ENCODE measurements at places on chromosomes 2 and 18. TPM values are rescaled to one million over a fixed set of nuclear protein-coding genes. Genes with fewer than 3 reads are reported as not detected.
A peak's percentile ranks its signal among the peaks of the same experiment; 100 is the strongest.

Gene TUBB8B
- total RNA-seq, result 1.8 TPM

Gene EMILIN1
- total RNA-seq, result 24.6 TPM

DNA sequence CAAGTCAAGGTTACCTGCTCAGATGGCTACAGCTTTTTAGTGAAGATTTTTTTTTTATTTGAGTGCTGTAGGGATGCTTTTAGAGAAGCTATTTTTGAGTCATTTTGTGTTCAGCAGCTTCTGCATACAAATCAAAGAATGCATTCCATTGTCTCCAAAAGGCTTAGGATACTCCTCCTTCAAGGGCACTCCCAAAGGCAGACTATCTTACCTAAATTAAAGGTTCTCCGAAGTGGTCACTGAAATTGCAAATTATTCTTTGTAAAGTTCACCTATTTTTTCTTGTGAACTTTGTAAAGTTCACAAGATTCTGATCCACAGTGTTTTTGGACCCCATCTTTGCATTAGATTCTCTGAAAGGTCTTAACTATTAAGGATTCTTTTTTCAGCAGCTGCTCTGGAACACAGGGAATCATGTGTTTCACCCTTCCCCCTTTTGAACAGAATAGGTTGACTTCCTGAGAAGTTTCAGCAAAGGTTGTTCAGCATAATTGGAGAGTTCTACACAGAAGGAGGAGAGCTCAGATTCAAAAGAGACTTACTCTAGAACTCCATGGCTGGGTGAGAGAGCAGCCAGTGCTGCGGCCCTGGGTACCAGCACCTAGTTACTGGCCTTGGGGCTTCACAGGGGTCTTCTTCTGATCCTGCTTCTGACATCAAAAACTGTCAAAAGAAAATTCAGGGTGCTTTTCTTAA lies 14.5 kb downstream of the CLIP4 start:
- no peak for ATAC-seq

Gene EPHA4
- 15.9 TPM for total RNA-seq

DNA sequence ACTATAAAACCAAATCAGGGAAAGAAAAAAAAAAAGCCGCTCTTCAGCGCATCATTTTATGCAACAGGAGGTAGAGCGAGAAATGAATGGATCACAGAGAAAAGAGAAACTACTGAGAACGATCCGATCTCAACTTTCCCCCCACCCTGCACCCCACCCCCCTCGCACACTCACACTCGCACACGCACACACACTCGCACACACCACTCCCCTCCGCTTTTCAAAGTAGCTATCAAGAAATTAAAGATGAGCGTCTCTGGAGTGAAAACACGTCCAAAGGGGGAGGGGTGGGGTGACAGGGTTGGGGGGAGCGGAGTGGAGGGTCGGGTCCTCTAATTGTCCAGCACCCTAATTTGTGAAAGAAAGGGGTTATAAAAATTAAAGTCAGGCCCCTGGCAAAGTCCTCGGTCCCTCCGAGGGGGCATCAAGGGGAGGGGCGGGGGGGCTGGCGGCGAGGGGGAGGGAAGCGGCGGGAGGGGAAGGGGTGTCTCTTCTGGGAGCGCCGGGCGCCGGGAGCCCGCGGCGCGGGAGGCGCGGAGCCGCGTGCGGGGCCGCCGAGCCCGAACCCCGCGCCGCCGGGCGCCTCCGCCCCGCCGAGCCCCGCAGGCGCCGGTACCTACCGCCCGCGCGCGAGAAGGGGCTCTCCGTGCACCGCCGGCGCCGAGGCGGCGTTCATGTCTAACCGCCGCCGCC lies 428 bp downstream of the TCF4 start:
- ATAC-seq, result peak; percentile 9

Gene CTNNA2
- total RNA-seq, result 127 TPM

GRCh38 chr2:217861334-217861877 lies 141.4 kb downstream of the TNS1 start:
- no peak for ATAC-seq

GRCh38 chr2:149597668-149598326 lies 10.2 kb upstream of the MMADHC start:
- ATAC-seq, result peak; percentile 96

- no peak for ATAC-seq
Measured at GRCh38 chr2:234444893-234445292, 52.0 kb downstream of the ARL4C start.

Gene C2orf66
- total RNA-seq, result 0.23 TPM

DNA sequence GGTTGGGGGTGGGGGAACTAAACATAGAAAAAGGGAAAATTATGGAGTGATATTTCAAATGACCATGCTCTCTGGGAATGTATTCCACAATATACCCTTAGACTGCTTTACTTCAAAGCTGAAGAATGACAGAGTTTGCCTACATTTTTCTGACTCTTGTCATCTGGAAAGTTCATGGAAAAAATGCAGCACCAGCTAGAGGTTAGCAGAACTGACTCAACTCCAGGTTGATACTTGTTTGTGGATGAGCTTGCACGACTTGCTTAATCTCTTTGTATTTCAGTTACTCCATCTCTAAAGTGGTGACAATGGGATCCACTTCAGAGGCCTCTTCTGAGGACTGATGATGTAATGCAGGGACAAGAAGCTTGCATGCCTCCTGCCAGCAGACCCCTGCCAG lies 824.0 kb upstream of the ID2 start:
- no peak for ATAC-seq

GRCh38 chr2:46384457-46384815 lies 87.2 kb downstream of the EPAS1 start:
- ATAC-seq, result no peak

DNA sequence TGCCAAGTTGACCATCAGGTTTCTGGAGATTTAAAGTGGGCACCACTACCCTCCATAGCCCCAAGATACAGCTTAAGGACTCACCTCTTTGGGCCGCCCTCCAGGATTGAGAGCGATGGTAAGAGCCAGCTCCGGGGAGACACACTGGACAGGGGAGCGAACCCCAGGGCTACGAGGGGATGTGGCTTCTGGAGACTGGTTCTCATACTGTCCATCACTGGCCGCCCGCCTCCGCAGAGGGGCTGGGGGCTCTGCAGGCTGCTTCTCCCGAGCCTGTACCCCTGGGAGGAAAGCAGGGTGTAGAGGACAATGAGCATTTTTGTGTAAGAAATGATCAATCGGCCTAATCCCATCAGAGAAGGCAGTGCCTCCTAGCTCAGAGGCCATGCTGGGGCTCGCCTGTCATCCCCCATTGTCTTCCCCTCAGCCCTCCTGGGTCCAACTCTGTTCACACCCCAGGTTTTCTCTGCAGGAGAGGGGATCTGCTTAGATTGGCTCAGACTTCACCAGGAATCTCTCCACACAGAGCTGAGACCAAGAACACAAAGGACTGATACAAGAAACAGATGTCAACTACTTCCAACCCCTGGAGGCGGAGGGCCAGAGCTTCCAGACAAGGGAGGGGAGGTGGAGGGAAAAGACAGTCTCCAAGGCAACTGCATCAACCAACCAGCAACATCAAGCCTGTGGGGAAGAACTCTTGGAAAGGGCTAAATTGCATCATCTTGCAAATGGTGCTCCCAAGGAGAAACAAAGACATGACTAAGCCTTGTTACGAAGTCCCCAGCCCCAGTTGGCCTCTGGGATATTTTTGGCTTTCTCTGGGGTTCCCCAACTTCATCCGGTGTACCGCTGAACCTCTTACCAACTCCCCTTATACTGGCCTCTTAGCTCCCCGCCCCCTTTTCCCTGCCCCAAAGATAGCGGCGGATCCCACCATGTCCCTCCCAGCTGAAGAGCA lies 166.6 kb downstream of the TNS1 start:
- peak; percentile 80 for ATAC-seq

DNA sequence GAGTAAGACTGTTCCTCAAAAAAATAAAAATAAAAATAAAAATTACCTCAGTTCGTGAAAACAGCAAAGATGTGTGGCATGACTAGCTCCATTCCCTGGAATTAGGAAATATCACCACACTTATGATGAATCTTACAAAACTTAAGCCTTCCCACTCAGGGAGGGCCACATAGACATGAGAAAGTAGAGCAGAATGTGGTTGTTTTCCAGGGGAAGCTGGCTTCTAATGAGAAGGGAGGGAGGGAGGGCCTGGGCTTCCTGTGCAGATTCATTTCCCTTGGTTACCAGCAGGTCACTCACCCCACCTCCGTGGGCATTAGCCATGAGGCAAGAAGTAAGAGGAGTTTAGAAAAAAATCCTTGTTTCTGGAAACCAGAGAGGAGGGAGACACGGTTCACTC lies 95.9 kb upstream of the RMDN2 start:
- no peak for ATAC-seq

Gene PIEZO2
- total RNA-seq, result 2.4 TPM

- ATAC-seq, result peak; percentile 54
Measured at GRCh38 chr2:144937910-144938709, 418.2 kb upstream of the ZEB2 start.

Gene FAM210A
- 11.1 TPM for total RNA-seq

DNA sequence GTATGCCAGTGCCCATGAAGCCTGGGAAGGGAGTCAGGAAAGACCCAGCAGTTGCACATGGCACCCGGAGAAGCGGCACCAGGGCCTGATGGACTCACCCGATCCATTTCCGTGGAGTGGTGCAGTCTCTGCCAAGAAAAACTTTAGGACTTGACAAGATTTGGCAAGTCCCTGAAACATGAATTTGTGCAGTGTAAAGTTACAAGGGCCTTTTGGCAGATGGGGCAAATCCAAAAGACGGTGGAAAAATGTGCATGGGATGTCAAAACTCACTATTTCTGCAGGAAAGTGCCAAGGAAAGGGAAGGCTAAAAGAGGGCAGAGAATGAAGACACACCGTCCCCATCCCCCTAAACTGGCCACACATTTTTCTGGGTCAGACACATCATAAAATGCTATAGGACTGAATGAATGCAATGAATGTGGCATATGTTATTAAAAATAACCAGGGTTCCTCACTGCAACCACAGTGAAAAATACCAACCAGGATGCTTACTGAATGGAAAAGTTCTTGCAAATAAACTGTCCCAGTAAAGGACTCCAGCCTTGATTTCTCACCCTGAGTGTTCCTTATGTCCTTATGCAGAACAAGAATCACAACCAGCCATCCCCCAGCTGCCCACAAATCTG lies 173.5 kb upstream of the SIX2 start:
- ATAC-seq, result no peak

DNA sequence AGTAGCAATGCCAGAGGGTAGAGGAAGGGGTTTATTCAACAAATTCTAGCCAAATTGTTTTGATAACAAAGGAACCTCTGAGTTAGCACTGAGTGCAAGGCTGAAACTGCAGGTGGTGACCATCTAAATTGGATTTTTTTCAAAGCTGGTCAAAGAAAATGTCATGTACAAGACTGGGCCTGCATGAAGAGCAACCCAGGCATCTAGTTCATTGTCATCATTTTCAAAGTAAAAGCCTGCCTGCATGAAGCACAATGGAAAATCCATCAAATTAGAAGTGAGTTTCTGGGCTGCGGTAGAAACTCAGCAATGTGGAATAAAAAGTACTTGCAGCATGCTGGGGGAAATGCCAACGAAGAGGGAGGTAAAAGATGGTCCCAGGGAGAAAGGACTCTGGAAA lies 80.8 kb upstream of the PPP1CB start:
- ATAC-seq, result no peak

DNA sequence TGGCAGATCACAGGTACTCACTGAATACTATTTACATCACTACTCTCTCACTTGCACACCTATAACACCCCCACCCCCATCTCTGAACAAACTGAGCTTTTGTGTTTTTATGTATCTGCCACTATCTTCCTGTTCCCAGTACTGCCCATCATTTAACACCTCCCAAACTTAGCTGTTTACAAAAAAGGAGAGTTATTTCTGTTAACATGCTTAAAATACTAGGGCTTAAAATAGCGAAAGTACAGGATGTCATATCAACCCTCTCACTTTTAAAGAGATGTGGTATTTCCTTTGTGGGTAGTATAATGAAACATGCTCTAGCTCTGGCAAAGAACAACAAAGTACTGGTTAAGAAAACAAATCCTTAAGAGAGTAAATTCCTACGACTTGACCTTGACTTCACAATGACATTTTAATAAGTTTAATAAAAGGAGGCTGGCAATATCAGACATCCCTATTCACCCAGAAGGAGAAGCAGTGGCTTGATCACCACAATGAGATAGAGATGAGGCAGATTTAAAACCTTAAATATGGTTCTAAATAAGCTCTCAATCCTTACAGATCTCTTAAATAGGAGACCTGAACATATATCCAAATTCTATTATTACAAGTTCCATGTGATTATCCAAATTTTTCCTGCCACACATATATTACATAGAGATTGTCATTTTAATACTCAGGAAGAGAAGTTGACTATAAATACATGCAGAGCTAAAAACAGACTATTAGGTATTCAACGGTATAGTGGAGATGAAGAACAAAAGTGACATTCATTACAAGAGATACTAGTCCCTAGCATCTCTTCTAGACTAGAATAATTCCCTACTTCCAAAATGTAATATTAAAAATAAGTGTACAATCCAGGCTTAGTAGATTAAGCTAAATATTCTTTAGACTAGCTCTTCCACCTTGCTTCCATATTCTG lies 36.9 kb downstream of the TRAK2 start:
- ATAC-seq, result no peak

- no peak for ATAC-seq
Measured at GRCh38 chr18:8537400-8537799, 71.8 kb upstream of the RAB12 start.

Gene CPS1
- total RNA-seq, result 3.5 TPM

GRCh38 chr2:234451852-234452625 lies 44.8 kb downstream of the ARL4C start:
- no peak for ATAC-seq

Gene TMEM169
- total RNA-seq, result 67.8 TPM

DNA sequence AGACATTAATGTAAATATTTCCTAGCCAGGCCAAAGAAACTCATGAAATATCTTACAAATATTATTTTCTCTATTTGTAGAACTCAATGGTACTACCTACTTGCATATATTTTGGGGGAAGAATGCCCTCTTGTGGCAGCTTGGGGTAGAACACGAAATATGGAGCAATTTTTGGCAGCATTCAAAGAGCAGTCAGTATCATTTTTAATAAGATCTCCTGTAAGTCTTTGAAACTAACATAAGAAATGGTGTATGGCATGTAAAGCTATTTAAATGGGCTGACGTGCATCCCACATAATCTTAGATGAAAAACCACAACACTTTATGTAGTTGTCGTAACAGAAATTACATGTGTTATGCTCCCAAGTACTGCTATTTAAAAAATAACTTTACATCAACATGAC lies 62.3 kb upstream of the CCDC195 start:
- no peak for ATAC-seq

DNA sequence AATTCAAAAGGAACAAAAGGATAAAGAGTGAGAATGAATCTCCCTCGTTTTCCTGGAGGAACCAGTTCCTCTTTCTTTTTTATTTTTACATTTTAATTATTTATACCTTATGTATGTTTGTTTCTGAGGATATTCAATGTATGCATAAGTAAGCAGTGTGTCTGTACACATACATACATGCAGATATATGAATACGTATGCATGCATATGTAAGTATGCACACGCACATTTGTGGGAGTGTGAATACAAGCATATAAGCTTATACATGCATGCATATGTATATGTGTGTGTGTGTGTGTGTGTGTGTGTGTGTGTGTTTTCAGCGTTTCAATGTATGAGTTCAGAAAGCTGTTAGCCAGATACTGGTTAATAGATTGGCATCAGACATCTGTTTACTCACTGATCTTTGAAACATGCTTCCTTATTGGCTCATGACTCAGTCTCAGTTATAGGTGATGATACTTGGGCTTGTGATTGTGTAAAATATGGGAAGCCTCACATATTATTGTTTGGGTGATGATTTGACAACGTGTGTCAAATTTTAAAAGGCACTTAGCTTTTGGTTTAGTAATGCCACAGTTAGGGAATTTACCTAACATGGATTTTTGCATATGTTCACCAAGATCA lies 279.7 kb upstream of the TRIB2 start:
- no peak for ATAC-seq

GRCh38 chr2:98726205-98726604 lies 4.7 kb downstream of the MGAT4A start:
- no peak for ATAC-seq
